ENCODE measurements at places on chromosomes 5 and 9.

DNA sequence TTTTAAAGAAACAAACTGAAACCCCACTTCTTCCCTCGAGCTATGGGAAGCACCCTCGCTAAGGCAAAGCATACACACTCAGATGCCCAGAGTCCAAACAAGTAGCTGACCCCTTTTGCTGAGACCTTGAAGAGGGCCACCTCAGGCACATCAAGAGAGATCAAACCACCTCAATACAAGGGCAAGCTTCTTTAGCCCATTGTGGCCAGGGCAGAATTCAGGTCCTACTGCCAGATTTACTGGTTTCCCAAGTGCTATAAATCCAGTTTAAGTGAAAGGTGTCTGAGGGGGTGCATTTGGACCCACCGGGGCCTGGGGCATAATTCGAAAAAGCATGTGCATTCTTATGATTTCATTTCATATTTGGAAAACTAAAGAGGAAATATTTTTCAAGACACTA is 40.4 kb downstream of the NEURL1B start:
- DNase-seq = no peak

GRCh38 chr5:149895416-149896345 is 48.9 kb downstream of the PDE6A start:
- no peak for DNase-seq

DNA sequence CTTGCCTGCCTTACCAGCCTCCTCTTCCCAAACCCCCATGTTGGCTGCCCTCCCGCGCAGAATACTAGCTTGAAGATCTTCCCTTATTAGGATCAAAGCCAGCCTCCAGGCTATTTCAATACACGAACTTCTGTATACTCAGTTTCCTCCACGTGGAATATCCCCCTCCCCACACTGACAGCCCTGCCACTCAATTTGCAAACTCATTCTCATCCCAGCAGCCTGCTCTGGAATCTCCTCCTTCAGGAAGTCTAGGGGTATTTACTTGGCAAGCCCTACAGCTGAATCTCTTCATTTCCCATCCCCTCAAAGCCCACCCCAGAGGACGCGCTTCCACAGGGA is 157.0 kb upstream of the SMIM23 start:
- no peak for DNase-seq

DNA sequence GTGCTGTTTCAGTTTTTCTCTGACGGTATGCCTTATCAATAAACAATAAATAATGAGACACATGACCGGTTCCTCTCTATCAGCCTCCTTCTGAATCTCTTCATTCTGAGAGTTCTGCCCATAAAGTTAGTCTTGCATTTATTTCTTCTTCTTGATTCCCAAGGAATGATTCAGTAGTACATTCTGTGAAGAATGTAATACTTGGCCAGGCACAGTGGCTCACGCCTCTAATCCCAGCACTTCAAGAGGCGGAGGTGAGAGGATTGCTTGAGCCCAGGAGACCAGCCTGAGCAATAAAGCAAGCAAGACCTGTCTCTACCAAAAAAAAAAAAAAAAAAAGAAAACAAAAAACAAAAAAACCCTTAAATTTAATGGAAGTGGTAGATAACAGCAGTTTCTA is 53.9 kb downstream of the PAM start:
- no peak for DNase-seq

DNA sequence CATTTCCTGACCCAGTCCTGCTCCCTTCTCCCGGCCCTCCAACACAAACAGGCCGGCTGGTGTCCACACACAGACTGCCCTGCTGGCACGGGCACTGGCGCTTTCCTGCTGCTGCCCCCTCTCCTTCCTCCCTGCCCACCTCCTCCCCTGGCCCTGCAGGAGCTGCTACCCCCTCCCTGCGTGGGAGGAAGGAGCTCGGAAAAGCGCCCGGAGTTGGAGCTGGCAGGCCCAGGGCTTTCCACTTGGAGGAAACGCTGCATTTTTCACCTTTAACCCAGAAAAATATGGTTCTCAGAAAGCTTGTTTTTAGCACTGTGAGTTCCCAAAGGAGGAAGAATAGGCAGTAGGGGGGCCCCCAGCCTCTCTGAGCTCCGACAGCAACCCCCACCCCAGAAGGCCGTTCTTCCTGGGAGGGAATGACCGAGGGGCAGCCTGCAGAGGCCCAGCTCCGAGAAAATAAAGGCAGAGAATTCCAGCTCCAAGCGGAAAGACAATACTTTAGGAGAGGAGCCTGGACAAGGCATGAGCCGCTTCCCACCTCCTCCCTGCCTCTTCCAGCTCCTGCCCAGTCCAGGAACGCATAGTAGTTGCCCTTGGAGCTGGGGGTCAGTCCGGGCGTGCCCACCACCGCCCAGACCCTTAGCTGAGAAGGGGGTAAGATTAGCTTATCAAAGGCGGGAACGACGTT is 88.9 kb downstream of the LIFR start:
- DNase-seq = peak; percentile 67

- DNase-seq = peak; percentile 85
Observed at GRCh38 chr9:137034709-137035506, 3.0 kb upstream of the FUT7 start.

- peak; percentile 58 for DNase-seq
Observed at GRCh38 chr5:66655395-66656324, 59.5 kb downstream of the MAST4 start.
